ENCODE measurements at places on chromosomes 11 and 22.

DNA sequence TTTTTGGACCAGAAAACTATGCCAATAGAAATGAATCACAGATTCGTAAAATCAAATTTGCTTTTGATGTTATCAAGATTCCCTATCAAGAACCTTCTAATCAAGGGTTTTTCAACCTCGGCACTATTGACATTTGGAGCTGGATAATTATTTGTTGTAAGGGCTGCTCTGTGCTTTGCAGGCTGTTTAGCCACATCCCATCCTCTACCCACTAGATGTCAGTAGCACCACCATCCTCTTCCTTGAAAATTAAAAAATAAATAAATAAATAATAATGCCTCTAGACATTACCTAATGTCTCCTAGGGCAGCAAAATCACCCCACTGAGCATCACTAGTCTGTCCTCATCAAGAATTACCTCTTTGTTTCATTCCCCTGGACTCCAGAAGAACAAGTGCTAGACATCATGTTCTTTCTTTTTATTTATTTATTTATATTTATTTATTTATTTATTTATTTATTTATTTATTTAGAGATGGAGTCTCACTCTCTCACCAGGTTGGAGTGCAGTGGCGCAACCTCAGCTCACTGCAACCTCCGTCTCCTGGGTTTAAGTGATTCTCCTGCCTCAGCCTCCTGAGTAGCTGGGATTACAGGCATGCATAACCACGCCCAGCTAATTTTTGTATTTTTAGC lies 744.7 kb downstream of the KCNA4 start:
- no peak for DNase-seq

DNA sequence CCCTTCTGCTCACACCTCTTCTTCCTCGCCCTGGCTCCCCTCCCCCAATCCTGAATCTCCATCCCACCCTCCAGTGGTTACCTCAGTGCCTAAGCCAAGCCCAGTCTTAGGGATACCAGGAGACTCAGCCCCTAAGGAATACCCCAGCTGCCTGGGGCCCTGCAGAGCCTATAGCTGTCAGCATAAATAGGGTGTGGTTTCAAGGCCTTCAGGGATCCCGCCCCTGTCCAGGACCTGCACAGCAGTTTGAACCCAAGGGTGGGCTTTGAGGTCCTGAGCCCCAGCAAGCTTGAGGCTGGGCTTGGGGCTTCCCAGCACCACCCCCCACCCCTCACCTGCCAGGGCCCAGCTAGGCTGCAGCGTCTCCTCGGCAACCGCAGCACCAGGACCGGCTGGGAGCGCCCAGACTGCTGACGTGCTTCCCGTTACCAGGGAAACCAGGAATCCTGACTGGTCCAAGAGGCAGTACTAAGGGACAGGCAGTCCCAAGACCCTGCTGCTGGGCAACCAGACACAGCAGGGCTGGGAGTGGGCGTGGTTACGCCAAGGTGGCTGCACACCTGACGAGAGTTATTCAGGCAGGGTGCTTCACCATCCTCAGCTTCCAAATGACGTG lies 13.7 kb downstream of the APBB1 start:
- no peak for DNase-seq

DNA sequence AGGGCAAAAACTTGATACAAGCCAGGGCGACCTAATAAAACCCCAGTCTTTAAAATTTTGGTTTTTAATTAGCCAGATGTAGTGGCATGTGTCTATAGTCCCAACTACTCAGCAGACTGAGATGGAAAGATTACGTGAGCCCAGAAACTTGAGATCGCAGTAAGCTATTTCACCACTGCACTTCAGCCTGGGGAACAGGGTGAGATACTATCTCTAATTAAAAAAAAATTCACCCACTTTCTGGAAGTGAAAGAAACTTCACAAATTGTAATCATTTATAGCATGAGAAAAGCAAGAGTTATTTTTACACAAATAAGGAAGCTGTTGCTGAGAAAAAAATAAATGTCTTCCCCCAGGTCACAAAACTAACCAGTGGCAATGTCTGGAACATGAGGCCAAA lies 882 bp upstream of the GLYATL2 start:
- DNase-seq = no peak

DNA sequence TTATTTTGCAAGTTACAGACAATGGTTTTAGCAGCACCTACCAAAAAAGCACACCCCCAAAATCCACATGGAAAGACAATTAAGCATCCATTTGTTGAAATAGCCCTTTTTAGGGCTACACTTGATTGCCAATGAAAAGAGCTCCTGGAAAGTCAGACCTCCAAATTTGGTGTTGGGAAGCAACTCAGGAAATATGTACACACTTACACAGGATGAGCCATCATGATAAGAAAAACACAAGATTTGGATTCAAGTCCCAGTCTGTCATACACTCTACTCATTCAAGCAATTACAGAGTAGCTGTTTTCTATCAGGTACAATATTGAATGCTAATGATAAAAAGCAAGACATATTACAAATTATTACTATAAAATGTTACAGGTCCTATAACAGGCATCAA lies 31.5 kb downstream of the FAM168A start:
- DNase-seq = no peak

GRCh38 chr11:65640483-65641296 lies 2.8 kb downstream of the SIPA1 start:
- DNase-seq = no peak

GRCh38 chr11:128779036-128779435 lies 85.2 kb downstream of the FLI1 start:
- no peak for DNase-seq

DNA sequence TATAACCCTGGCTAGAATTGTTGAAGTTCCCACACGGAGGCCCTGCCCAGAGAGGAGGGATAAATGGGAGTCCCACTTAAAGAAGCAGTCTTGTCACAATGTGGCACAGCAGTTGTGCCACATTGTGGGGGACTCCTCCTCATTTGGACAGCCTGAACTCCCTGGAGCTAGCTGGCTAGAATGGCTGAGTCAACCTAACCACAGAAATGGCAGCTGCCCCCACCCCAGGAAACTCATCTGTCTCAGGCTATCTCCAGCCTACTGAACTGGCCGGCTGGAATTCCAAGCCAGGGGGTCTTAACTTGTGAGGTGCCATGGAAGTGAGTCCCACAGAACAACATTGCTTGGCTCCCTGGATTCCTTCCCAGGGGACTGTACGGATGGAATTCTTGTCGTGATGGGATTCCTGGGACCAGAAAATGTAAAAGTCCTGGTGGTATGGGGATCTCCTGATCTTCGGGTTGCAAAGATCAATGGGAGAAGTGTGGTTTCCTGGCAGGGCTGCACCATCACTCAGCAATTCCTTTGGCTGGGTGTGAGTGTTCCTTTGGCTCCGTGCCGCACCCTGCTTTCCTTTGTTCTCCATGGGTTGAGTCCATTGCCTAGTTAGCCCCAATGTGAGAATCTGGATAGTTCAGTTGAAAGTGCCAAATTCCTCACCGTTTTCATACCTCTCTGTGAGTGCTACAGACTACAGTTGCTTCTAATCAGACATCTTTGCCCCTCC lies 791.2 kb upstream of the FAT3 start:
- DNase-seq = no peak

DNA sequence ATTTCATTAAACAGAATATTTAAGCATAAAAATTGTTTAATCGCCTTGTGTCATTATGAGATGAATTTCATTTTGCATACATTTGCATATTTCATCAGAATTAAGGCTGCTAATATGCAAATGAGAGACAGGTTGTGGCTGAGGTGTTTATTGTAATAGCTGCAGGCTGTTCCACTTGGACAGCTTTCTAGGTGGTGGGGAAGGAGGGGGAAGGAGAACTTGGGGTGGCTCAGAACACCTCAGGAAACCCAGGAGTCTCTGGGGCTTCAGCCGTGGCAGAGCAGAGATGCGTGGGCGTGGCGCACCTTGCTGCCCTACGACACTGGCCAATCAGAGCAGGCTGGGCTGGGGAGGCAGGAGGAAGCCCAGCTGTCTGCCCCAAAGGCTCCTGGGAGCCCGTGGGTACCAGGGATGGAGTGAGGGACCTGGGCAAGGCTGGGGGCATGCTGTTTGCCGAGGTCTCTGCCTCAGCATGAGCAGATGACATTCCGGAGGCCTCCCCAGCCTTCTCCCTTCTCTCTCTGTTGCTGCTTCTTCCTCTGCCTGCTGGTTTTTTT lies 542.9 kb downstream of the MN1 start:
- no peak for DNase-seq

- DNase-seq = no peak
Measured at GRCh38 chr11:59011655-59012397, 72.5 kb downstream of the GLYATL1 start.

DNA sequence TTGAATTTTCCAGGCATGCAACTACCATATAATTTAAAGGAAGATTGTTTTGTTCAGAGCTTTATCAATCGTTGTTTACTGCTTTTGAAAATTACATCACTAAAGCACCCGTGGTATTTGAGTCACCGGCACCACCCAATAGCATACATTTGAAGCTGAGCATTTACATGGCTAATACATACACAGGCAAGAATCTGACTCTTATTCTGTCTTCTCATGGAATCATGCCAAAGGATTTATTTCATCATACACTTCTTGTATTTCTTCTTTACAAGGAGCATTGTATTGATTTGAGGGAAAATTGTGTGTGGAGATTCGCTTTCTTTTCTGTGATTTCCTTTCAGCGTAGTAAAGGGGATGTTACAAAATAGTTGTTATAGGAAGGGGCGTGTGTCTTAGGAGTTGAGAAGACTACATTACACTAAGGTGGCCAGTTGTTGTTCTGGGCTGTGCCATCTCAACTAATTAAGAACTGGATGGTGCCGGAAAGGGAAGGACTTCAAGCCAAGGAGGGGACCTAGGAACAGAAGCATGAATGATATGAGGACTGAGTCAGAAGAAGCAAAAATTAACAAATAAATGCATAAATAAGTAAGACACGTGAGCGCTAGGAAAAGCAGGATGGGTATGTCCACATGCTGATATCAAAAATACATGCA lies 12.9 kb upstream of the CD3E start:
- DNase-seq = no peak

GRCh38 chr11:108669711-108670110 lies 4.8 kb downstream of the DDX10 start:
- no peak for DNase-seq

GRCh38 chr22:38276166-38276565 lies 3.4 kb upstream of the TMEM184B start:
- no peak for DNase-seq

GRCh38 chr11:120295099-120295498 lies 30.0 kb upstream of the TLCD5 start:
- DNase-seq = no peak

GRCh38 chr11:14881576-14882193 lies 10.3 kb downstream of the CYP2R1 start:
- no peak for DNase-seq

Measured in activated T-cell treated with anti-CD3 and anti-CD28 coated beads for 48 hours (primary cell).